ENCODE measurements at places on chromosomes 1 and 21.

DNA sequence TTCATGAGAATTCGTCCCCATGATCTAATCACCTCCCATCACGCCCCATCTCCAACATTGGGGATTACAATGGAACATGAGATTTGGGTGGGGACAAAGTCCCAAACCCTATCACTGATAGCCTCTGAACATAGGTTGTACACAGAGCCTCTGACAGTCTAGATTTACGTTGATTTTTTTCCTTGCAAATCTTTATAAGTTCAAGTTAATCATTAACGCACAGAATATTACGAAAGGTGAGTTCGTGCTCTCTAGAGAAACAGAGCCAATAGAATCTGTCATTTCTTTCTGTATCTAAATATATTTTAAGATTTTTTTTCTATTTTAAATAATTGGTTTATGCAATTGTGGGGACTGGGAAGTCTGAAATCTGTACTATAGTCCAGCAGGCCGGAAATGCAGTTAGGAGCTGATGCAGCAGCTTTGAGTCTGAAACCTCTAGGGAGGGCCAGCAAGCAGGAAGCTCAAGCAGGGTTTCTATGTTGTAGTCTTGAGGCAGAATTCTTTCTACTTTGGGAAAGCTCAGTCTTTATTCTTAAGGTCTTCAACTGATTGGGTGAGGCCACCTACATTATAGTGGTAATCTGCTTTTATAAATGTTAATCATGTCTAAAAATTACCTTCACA is 61.0 kb downstream of the SELENOF start:
- DNase-seq: no peak

DNA sequence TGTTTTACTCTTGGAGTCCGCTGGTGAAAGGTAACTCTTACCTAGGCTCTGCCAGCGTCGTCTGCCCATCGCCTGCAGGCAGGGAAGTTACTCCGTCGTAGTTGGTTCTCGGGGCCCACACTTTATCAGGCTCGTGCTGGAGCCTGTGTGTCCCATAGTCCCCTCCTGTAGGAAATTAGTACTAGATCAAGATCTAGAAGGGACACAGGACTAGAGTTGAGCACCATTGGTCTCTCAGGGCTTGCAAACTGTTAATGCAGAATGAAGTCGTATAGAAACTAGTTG is 940 bp downstream of the SRRM1 start:
- DNase-seq: no peak

DNA sequence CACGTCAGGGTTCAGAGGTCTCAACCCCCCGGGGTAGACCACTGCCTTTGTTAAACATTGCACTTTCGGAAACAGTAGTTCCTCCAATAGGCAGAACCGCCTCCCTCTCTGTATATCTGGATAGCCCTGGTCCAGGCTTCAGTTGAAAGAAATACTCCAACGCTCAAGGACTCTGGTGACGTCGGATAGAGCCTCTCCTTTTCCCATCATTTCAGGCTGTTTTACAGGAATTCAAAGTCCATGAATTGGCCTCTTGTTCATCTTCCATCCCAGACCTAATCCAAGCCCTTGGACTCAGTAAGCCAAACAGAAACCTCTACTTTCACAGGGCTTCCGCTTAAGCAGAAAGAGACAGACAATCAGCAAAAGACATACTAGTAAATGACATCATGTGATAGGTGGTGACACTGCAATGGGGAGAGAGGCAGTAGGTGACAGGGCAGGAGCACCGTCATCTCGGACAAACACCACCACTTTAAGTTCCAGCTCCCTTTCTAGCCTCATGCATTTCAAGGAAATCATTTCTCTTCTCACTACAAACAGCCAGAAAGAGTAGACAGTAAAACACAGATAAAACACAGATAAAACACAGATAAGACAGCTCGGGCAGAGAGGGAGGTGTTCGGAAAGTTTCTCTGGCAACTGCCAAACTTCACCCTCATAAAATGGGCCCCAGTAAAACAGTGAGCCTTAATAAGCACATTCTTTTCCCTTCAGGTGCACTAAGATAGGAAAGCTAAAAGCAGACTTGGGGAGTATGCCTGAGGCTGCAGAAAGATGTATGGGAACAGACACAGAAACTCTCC is 2.3 kb upstream of the PLA2G2A start:
- no peak for DNase-seq

DNA sequence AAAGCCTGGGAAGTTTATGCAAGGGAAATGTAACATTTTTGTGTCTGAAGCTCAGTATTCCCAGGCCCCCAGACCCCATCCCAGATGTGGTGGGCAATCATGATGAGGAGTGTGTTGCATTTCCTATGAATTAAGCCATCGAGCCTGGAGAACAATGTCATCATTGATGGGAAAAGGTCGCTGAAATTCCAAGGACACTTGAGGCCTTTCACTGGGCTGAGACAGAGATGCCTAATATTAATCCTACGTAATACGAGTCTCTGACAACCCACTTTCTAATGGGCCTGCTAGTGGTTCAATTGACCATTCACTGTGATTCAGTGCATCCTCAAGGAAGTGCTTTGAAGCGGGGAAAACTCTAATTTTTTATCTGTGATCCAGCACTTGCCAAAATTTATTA is 291.6 kb downstream of the PLPP3 start:
- DNase-seq: no peak
